ENCODE measurements at places on chromosomes 11 and 22.

DNA sequence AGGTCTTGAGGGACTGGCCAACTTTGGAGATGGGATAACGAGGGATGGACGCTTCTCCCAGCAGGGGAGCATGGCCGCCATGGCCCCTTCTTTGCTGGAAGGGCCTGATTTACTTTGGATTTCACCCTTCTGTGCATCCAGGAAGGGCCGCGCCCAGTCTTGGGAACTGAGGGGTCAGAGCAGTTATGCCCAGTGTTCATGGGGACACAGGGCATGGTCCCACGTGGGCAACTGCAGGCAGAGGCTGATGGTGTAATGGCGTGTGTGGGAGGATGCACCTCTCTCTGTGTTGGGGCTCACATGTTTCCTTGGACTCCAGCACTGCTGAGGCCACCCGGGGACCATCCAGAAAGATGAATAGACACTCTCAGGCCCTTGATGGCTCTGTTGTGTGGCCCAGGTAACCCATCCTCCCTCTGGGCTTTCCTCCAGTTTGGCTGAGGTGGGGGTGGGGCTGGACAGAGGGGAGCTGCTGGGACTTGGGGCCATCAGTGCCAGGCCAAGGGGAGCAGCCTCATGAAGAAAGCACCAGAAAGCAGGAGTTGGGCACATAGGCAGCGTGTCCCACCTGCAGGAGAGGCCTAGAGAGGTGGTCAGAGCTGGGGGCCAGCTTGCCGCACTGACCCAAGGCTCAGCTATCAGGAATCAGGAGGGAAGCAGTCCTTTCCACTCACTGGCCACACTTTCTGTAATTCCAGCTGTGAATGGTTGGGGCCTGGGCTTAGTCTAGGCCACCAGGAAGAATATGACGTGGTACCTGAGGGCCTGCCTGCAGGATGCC, 1033.9 kb downstream of the TBC1D22A start:
- no peak for DNase-seq

- no peak for DNase-seq
These were observed 98.2 kb upstream of the NAV2 start for GRCh38 chr11:19614370-19614940.

DNA sequence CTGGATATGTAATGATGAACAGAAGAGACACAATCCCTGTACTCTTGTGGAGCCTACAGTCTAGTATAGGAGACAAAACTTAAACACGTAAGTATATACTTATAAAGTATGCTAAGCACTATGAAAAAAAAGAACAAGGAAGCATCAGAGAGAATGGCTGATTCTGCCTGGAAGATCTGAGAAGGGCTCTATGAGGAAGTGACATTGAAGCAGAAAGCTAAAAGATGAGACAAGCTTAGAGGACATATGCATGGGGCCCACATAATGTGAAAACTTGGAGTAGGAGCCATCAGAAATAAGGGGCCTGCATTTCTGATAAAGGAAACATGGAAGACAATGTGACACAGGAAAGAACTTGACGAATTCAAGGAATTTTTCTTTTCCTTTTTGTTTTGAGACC, 16.6 kb downstream of the SAA1 start:
- no peak for DNase-seq

DNA sequence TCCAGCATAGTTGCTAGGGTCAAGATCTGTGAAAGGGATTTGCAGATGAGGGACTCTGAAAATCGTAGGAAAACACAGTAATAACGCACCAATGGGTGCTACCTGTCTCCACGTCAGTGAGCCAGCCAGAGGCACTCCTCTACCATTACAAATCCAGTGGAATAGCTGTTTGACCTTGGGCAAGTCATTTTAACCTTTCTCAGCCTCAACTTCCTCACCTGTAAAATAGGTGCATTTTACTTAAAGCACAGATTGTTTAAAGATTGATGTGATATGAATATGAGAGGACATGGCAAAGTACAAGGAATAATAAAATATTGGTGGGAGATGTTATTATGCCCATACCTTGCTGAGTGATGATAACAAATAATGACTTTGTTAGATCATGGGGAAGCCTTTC, 148.1 kb upstream of the TTC12 start:
- no peak for DNase-seq

DNA sequence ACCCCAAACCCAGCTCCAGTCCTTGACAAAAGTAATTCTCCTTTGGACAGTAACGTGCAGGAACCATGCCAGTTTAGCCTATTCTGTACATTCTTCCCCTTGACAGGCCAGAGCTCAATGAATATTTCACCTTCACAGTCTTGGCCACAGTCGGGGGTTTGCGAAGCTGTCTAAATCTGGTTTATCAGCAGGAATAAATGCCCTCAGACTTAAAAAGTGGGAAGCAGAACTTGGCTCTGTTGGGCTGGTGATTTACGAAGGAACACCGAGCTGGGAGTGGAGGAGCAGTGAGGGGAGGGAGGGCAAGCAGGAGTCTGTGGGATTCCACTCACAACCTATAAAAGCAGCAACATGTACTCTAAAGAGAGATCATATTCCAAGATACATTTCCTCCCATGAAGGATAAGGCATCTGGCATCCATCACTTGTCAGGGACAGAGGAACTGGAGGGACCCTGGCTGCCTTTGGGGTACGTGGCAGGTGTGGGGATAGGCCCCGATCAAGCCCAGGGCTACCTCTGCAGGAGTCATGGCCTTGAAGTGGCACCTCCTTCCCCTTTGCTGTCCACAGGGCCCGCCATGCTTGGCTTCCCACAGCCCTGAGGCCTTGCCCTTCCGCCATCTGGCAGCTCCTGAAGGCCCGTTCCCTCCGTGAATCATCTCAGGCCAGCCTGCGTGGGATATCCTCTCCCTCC, 154.3 kb downstream of the ADAMTS15 start:
- no peak for DNase-seq

DNA sequence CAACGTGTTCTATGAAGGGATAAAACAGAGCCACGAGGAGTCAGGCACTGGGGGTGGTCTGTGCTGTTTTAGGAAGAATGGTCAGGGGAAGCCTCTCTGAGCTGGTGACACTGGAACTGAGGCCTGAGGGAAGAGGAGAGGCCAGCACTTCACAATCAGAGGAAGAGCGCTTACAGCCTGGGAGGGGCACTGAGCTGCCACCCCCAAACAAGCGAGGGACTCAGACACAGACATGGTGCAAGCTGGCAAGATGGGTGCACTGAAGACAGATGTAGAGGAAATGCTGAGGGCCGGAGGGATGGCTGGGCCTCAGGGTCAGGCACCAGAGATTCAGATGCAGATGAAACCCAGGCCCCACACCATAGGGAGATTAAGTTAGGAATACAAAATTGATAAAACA, 40.0 kb upstream of the TP53I11 start:
- no peak for DNase-seq

DNA sequence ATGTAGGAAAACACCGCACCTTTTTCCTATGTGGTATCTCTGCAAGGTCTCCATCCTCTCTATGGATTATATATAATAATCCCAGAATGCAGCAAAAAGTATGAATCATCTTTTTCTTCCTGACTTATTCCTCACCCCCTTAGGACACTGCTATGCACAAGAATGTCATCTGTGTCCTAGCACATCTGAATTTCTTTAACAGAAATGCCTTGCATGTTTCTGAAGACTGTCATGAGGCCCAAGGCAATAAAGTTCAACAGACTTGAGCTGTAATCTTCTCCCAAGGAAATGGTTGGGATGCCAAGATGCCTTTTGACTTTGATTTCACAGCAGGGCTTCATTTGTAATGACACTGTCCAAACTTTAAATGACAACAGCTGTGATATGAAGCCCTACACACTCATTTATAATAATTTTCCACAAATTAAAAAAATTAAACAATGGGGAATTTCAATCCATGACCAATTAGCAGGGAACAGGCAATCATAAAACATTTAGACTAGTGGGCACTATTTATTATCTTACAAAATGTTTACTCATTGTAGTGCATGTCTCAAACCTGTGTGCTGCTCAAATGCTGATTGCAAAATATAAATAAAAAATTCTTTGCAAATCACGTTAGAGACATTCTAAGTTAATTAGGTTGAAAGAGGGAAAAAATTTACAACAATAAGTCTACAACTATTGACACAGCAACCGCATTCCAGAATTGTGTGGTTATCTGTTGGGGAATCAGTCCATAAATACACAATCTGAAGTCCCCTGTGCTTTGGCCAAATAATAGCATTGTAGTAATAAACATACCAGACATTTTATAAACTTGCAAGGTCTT, 242.3 kb downstream of the SWAP70 start:
- no peak for DNase-seq

- no peak for DNase-seq
These were observed 1.6 kb downstream of the SESN3 start for GRCh38 chr11:95229199-95229992.

DNA sequence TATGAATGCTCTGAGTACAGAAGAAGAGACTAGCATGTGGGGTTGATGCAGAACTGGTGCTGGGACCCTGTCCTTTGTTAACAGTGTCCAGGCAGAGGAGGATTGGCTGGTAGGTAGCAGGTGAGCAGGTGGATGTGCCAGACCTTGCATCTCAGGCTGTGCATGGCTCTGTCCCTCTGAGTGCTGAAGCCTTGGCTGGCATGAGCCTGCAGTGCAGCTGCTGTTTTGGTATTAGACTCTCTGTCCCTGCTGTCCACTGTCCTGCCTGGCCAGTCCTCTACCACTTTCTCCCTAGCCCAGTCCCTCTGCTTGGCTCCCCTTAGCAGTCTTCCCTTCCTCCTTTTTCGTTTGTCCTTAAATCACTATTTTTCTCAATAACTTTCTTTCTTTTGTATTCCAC, 213.6 kb upstream of the ZBED5 start:
- DNase-seq, result no peak

- DNase-seq, result no peak
These were observed 15.1 kb downstream of the P2RY2 start for GRCh38 chr11:73233211-73233610.

GRCh38 chr22:39567135-39567946, 3.2 kb upstream of the CACNA1I start:
- peak; percentile 27 for DNase-seq

DNA sequence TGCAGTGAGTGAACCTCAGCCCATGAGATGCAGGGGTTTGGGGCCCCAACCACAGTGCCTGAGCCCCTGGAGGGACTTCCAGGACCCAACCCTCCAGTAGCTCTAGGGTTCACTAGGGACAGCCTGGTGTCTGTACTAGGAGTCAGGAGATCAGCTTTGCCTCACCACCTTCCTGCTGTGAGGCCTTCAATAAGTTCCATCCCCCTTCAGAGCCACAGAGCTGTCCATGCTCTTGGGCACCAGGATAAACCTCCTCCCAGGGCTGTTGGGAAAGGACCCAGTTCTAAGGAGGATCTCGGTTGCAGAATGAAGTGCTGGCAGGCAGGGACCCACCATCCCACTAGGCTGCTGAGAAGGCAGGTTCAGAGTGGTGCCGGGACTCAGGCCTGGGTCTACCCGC, 9.7 kb downstream of the ARHGEF17 start:
- DNase-seq, result no peak

- no peak for DNase-seq
These were observed 1.2 kb downstream of the ALDH3B1 start for GRCh38 chr11:68011051-68011943.

GRCh38 chr11:108713076-108713790, 48.4 kb downstream of the DDX10 start:
- no peak for DNase-seq

- DNase-seq, result no peak
These were observed 709 bp upstream of the ST3GAL4 start for GRCh38 chr11:126354631-126355323.

GRCh38 chr22:36796552-36797175, 20.2 kb downstream of the PVALB start:
- DNase-seq, result no peak

GRCh38 chr11:71183878-71184277, 68.5 kb downstream of the SHANK2 start:
- no peak for DNase-seq

DNA sequence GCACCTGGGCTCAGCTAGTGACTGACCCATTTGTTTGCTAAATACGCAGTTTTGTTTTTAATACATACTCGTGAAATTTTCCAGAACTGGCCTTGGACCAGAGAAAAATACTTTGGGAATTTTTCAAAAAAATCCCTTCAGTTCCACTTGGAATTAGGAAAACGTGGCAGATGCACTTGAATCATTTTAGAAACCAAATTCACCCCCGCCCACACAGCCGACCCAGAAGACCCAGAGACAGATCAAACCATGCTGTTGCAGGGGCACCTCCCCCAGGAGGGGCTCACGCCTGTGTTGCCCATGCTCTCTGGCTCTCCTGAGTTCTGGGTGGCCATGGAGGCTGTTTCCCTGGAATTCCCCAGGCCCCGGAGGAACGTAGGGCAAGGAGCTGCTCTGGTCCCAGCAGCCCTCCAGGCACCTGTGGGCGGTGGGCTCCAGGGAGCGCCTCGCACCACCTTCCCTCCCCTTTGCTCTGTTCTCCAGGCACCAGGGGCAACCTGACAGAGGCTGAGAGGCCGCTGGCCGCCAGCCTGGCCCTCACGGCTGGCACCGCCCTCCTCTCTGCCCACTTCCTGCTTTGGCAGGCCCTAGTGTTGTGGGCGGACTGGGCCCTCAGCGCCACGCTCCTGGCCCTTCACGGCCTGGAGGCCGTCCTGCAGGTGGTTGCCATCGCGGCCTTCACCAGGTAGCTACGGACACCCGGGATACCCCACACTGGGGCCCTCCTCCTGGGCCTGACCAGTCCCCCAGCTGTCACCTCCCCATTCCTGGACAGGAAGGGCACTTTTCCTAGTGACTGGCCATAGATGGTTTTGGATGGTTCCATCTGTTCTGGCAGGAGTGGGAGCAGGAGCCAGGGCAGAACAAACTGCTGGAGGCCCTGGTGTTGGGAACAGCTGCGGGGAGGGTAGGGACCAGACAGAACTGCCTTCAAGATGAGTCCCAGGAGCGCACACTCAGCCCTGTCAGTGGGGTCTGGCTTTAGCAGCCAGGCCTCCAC, 3.3 kb upstream of the EPS8L2 start:
- no peak for DNase-seq

DNA sequence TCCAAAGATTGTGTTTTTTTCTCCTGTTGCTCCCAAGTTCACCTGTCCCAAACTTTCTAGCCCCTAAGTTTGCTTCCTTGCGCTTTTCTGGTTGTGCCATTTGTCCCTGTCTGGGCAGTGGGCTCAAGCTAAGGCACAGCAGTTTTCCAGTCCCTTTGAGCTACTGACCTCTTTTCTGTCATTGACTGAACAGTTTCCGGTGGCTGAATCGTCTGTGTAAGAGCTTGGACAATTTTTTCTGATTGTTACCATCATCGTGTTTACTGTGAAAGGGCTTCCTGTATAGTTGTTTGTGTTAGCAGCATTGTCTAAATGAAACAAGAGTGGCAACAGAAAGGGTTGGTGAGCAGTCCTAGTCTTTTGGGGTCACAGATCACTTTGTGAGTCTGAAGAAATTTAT, 49.8 kb downstream of the BMAL1 start:
- DNase-seq, result no peak
